Thoracic aorta endothelial cell (primary cell): ENCODE measurements at places on chromosomes 7 and 10. TPM values are rescaled to one million over a fixed set of nuclear protein-coding genes. Genes with fewer than 3 reads are reported as not detected.

The FRMPD2 gene
- 0.07 TPM in 1 of 2 replicates, not detected in the other for total RNA-seq

The PLOD3 gene
- 69.5 and 74.9 TPM in 2 replicates for total RNA-seq

The MBL2 gene
- total RNA-seq, result not detected in 2 replicates

The MICALL2 gene
- 17.3 and 22.9 TPM in 2 replicates for total RNA-seq

The POMZP3 gene
- 10.8 and 15.0 TPM in 2 replicates for total RNA-seq
